CD14-positive monocyte (primary cell): ENCODE measurements at places on chromosomes 4 and X.
A peak's percentile ranks its signal among the peaks of the same experiment; 100 is the strongest.

- DNase-seq, result peak; percentile 5
These were observed 48.1 kb upstream of the TBL1X start for GRCh38 chrX:9416562-9417348.

DNA sequence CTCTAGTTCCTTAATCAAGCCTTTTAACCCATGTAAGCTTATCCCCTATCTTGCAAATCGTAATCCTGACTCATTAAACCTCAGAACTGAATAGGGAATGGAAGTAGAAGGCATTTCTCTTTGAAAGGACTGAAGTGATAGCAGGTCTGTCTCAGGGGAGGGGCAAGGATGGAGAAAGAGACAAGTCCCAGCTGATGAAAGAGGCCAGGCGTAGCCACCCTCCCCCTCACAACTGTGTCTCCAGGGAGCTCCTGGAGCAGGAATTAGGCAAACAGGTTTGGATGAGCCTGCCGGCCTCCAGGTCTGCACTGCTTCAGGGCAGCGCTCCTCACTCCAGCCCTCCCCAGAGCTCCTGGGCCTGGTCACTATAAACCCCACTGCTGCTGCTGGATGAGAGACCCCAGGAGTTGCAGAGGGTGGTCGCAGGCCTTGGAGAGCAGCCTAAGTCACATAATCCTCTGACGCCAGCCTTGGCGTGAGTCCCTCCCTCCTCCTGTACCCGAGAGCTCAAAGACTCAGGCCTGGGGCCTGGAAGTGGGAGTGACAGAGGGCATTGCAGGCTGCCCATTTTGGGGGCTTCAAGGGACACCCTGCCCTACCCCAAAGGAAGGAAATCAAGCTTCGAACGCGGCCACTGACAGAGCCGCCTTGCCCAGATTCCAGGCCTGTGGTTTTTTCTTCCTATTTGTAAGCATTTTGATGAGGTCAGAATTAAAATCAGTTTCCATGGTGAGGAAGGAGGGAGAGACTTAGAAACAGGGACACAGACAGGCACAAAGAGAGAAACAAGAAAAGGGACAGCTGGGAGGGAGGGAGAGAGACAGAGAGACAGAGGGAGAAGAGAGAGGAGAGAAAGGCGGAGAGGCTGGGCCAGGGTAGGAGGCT lies 21.2 kb upstream of the MSX1 start:
- no peak for DNase-seq

DNA sequence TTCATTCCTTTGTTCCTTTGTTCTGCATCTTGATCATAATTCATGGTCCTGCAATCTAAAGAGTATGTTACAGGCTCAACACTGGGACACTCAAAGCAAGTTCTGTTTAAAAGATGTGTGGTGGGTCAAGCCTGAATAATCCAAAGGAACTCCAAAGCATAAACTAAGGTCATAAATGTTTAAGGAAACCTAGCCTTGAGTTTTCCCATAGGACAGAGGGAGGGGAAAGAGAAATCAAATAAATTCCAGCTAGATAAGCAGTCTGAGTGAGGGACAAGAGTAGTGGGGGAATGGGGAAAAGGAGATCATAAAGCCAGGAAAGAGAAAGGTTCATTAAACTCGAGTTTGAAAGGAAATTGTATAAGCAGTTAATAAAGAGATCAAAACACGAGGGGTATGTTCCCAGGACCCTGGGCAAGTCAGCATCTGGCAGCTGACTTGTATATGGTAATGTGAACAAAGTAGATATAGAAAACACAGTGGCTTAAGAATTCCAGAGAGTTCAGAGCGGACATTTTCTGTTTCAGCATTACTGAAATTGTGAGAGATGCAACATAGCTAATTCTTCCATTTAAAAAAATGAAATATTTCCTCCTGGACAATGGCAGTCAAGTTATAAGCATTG lies 125.8 kb upstream of the EDNRA start:
- DNase-seq, result no peak

GRCh38 chrX:131225078-131225477 lies 64.0 kb downstream of the IGSF1 start:
- DNase-seq, result no peak

DNA sequence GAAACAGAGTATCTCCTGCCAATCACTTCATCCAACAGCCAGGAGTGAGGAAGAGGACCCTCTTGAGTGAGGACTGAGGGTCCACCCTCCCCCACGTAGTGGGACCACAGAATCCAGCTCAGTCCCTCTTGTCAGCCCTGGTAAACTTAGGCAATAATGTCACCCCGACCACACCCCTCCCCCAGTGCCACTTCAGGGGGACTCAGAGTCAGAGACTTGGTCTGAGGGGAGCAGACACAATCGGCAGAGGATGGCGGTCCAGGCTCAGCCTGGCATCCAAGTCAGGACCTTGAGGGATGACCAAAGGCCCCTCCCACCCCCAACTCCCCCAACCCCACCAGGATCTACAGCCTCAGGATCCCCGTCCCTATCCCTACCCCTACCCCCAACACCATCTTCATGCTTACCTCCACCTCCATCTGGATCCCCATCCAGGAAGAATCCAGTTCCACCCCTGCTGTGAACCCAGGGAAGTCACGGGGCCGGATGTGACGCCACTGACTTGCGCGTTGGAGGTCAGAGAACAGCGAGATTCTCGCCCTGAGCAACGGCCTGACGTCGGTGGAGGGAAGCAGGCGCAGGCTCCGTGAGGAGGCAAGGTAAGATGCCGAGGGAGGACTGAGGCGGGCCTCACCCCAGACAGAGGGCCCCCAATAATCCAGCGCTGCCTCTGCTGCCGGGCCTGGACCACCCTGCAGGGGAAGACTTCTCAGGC lies at the start of the genes CSAG1 and MAGEA12:
Gene CSAG1 (minus strand): TSS at position 461 of the 715 bp plus-strand sequence. CDS start 1,261 bp downstream, outside the sequence.
Gene MAGEA12 (plus strand): TSS at position 497 of the 715 bp plus-strand sequence. CDS start 2,405 bp downstream, outside the sequence.
- DNase-seq, result no peak

DNA sequence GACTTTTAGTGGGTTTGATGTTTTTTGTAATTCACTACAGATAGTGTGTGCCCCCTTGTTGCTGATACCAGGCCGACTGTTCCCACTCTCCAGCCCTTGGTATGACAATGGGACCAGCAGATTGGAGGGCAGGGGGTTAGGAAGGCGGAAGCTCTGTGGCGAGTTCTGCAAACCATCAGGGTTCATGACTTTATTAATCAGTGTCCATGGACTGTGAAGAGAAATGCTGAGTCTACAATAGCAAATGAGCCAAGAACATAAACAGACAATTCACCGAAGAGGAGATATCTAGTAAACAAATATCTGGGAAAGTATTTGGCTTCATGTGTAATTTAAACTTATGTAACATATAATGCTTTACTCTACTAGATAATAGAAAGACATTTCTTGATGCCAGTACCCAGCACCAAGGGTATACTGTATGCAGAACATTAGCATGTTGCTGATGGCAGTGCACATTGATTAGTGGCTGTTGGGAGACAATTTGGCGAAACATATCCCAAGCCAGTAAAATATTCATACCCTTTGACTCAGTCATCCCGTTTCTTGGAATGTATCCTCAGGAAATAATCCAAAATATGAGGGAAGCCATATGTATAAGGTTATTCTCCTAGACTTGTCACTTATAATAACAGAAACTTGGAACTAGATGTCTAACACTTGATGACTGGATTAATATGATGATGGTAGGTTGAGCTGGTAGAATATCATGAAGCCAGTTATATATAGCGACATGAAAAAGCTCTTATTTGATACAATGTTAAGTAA lies 169.4 kb downstream of the PTTG2 start:
- DNase-seq, result no peak

- no peak for DNase-seq
These were observed 40.5 kb upstream of the PRKG2 start for GRCh38 chr4:81255524-81255923.

- DNase-seq, result no peak
These were observed 162.5 kb downstream of the AFAP1 start for GRCh38 chr4:7777017-7777710.

- DNase-seq, result no peak
These were observed 78.0 kb downstream of the ZFYVE28 start for GRCh38 chr4:2340272-2341061.

- no peak for DNase-seq
These were observed 5.8 kb downstream of the RPS4X start for GRCh38 chrX:72271091-72271788.

GRCh38 chr4:36348403-36348938 lies 67.1 kb downstream of the DTHD1 start:
- peak; percentile 43 for DNase-seq

- no peak for DNase-seq
These were observed 67.4 kb upstream of the CLCN4 start for GRCh38 chrX:10089378-10089795.

- DNase-seq, result no peak
These were observed 14.3 kb downstream of the TEC start for GRCh38 chr4:48255072-48255958.

- DNase-seq, result no peak
These were observed 198.0 kb downstream of the CBR4 start for GRCh38 chr4:168811786-168812651.
